Heart left ventricle (tissue), 16 donors: ENCODE measurements at places on chromosomes 5 and 9. TPM values are rescaled to one million over a fixed set of nuclear protein-coding genes. Genes with fewer than 3 reads are reported as not detected.

The ZNF782 gene
- 3.5 TPM for total RNA-seq

DNA sequence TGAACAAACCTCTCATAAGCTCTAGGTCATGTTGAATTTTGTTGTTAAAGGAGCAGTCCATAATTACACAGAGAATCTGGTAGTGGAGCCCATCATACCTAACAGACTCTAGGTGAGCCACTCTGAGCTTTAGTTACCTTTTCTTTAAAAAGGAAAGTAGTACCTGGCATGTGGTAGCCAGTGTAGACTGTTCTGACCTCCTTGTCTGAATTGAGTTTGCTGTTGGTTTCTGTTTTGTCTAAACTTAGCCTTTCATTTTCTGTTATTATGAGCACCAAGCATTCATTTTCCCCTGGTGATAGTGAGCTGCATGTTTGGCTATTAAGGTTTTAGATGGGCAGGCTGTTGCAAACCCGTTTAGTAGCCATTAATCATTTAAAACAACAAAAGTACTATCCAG lies 112.2 kb downstream of the MAST4 start:
- no peak for DNase-seq

- no peak for DNase-seq
Measured at GRCh38 chr9:35826071-35826701, 2.3 kb downstream of the FAM221B start.

DNA sequence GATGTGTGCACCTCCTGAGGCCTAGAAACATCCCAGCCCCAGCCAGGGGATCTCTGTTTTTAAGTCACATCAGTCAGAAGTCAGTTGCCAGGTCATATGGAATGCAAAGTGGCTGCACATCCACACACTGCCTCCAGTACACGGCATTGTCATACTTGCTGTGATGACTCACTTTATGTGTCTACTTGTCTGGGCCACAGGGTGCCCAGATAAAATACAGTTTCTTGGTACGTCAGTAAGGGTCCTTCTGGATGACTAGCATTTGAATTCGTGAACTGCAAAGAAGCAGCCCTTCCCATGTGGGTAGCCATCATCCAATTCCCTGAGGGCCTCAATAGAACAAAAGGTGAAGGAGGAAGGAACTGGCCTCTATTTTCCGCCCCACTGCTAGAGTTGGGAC lies 27.7 kb downstream of the AUH start:
- no peak for DNase-seq

- no peak for DNase-seq
Measured at GRCh38 chr5:180844432-180844831, 16.6 kb downstream of the ZFP62 start.
